Stimulated activated CD8-positive, alpha-beta memory T cell treated with anti-CD3 and anti-CD28 coated beads, Interleukin-7, amount 100 ng/mL, for 1 hour (primary cell): ENCODE measurements at places on chromosomes 12 and 14.

DNA sequence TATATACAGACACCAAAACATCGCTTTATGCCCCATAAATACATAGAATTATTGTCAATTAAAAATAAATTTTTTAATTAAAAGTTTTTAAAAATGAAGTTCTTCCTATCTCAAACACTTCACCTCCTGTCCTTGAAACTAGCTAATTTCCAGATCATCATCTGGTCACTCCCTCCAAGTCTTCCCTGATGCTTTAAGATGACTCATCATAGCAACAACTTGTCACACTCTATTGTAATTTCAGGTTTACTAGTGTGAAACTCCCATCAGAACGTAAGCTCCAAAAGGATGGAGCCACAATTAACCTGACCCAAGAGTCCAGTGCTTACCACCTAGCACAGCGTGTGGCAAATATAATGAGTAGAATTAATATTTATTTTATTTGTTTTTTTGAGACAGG, 16.3 kb downstream of the GXYLT1 start:
- DNase-seq: no peak

DNA sequence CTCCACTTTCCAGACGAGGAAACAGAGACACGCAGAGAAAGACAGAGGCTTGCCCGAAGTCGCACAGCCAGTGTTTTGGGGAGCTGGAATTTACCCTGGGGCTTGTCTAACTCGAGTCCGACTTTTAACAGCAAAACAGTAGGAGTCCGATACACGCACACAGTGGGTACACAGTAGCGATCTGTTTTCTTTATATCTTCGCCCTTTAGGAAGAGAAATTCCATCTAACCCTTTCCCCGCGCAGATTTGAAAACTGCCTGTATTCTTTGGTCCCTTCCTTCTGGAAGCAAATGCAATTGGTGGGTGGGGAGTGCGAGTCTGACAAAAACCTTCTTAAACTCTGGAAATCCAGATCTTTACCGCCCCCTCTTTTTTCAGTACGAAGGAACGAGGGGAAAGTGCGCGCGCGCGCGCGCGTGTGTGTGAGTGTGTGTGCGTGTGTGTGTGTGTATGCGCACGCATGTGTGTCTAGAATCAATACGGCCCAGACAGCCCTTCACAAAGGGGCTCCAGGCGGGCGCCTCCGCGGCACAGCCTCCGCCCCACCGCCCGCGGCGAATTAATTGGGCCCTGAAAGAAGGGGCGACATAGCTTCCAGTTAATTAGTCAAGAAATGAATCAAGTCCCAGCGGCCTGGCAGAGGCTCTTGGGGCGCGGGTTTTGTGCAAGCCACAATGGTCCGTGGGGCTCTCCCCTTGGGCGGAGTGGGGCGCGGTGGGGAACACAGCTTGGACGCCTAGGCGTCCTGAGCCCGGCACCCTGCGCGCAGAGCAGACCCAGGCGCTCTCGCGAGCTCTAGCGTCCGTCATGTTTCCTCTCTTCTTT, 14.0 kb upstream of the TBX3 start:
- no peak for DNase-seq

- DNase-seq: no peak
These were observed 15.7 kb downstream of the SMCO2 start for GRCh38 chr12:27462151-27462694.

GRCh38 chr14:79483477-79484388, 727.6 kb downstream of the DIO2 start:
- no peak for DNase-seq

GRCh38 chr12:54991991-54992375, 7.4 kb upstream of the TESPA1 start:
- no peak for DNase-seq

DNA sequence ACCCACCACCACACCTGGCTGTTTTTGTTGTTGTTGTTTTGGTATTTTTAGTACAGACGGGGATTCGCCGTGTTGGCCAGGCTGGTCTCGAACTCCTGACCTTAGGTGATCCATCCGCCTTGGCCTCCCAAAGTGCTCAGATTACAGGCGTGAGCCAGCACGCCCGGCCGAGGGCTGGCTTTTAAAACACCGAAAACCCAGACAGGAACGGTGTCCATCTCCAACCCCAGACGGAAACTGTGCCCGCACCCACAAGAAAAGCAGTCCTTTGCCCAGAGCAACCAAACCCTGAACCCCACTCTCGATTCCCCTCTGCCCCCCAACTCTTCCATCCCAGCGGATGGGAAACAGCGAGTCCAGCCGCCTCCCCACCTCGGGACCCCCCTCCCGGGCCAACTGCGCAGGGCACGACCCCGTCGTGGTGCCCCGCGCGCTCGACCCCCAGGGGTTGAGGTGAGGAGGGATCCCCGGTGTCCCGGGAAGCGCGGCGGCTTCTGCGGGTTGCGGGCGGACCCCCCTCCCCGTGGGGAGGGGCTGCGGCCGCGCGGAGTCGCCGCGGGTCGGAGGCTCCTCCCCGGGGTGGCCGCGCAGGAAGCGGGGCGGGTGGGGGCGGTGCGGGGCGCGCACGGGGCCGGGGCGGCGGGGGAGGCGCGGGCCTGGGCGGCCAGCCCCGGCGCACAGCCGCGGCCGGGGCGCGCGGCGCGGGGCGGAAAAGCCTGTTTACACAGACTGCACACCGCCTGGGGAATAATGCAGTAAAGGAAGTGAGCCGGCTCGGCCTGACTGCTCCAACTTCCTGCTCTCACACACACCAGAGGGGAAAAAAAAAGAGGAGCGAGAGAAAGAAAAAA, at the start of gene ELK3:
Gene ELK3, plus strand, starts transcription at position 651 of the 851 bp plus-strand sequence.
- no peak for DNase-seq
